ENCODE measurements at places on chromosomes 6 and 20.

GRCh38 chr6:98539741-98540140, 294.6 kb upstream of the POU3F2 start:
- no peak for DNase-seq

DNA sequence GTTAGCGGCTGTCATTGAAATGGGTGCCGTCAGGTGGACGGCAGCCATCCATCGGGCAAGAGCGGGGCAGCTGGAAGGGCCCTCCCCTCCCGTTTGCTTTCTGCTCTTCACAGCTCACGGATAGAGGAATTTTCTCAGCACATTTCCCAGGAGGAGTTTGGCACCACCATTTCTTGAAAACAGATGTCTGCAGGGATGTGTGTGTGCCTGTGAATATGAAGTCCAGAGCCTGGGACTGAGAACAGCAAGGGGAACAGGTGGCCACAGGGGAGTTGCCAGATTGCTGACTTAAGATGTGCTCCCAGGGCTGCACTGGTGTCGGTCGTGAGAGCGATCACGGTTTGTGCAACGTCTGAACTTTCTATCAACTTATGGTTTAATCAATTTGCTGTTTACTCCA, 22.1 kb upstream of the ECI2 start:
- DNase-seq, result no peak

DNA sequence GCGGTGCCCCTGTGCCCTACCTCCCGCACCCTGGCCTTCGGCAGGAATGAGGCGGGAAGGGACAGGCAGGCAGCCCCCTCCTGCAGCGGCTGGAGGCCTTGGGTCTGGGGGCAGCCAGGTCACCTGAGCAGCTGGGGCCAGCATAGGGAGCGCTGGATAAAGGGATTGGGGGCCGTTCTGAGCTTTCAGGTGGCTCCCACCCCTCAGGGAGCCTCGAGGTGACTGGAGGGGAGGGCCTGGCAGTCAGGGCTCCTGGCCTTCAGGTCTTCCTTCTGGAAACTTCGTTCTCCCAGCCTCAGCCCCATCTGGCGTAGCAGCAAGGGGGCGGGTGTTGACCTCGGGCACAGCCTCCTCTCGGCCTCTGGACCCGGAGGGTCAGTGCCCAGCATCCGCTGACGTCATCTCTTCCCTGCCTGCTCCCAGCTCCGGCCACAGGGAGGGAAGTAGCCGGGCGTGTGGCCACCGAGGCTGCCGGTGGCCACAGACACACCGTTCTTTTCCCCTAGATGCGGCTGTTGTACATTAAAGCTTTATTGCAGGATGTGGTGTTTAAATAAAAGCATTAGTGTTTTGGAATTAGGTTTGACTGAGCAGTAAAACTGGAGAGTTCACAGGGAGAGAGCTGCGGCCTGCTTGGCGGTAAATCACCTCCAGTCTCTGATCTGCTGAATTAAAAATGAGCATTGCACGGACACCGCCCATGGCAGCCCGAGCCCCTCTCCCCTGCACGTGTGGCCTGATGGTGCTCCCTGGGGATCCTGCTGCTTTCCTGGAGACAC, 80.0 kb upstream of the GATA5 start:
- DNase-seq, result no peak

- peak; percentile 87 for DNase-seq
Measured at GRCh38 chr6:140073456-140073855, 699.0 kb upstream of the CITED2 start.

- DNase-seq, result no peak
Measured at GRCh38 chr6:42120895-42121865, 21.2 kb downstream of the C6orf132 start.

DNA sequence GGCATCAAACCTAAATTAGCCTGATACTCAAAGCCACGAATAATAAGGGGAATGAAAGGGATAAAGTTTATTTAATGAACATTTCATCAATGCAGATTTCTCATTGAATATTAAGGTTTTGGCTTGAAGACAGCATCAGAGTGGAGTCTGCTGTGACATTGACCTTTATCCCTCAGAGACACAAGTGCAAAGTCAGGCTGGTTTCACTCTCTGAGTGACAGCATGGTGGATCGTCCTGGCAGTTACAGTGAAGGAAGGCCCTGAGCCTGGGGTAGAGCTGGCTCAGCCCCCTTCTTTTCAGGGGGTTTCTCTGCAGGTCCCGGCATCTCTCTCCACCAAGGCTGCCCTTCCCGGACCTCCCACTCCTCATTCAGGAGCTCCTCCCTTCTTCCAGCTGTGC, 503.1 kb downstream of the PREX1 start:
- DNase-seq, result no peak

DNA sequence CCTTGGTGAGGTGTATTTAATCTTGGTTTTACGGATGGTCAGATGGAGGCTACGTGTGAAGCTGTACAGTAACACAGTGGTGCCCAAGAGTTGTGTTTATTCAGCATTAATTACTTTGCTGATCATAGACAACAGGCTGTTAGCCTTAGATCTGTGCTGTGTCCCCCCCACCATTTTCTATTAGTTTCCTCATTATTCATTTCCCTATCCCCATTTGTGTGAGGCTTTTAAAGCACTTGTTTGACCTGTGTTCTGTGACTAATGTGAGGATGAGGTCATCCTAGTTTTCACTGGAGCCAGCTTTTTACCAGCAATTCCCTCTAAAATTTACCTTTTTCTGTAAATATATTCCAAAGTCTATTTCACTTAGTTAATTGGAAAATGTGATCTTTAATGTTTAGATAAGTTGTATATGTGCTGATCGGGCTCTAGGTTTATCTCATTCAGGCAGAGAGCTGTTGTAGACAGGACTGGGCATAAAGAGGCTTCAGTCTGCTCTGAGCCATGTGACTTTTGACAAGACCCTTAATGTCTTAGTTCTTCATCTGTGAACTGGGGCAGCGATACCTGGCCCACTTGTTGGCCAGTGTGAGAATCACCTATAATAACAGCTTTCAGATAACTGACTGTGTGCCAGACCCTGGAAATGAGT, 8.4 kb downstream of the MAPRE1 start:
- no peak for DNase-seq

DNA sequence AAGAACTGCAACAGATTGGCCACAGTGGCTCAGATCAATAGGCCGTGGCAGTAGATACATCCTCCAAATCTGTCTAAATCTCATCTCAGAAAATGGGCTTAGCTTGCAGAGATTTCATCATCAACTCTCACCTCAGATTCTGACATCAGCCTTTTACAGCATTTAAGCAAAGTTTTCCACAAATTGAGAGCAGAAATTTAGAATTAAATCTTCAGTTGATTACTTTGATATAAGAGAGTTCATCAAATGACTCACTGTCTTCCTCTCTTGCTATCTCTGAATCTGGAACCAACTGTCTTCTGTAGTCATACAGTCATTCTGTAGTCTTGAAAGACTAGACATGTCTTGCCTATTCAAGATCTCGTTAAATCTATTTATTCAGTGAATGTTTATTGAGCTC, 45.2 kb upstream of the CTAGE9 start:
- DNase-seq, result no peak

DNA sequence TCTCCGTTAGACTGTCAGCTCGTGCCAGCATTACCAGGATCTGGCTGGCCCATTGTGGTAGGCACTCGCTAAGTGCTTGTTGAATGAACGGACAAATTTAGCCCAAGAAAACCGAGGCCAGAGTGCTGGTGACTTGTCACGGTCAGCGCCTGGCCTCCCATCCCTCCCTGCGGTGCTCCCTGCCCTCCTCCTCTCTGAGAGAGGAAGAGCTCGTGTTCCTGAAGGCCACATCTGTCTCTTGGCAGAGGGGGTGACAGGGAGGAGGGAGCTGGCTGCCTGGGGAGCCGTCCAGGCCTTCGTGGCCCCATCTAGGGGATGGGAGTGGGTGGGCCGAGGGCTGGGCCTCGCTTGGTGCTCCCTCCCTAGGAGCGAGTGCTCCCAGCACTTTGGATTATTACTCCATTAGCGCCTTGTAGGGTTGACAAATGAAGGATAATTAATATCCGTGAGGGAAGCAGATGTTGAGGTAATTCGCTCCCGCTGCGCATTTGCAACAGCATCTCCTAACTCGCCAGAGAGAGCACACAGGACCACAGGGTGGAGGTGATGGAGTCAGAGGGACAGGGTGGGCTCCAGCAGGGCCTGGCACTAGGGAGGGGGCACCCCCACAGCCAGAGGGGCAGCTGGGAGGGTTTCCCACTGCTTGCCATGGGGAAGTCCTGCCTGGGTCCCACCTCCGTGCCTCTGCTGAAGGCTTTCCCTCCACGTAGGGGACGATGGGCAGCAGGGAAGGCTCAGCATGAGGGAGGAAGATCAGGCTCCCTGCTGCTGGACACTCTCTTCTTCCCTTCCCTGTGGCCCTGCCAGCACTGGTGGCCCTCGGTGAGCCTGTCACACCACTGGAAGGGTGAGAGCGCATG, 37.0 kb downstream of the VSTM2L start:
- DNase-seq, result no peak

- DNase-seq, result no peak
Measured at GRCh38 chr6:131039345-131039680, 23.7 kb downstream of the EPB41L2 start.

GRCh38 chr20:25340380-25340779, 50.3 kb downstream of the ABHD12 start:
- DNase-seq, result no peak

- DNase-seq, result peak; percentile 64
Measured at GRCh38 chr6:53189554-53189953, 40.9 kb upstream of the GCM1 start.

GRCh38 chr6:140058863-140059262, 684.4 kb upstream of the CITED2 start:
- DNase-seq, result no peak

- DNase-seq, result no peak
Measured at GRCh38 chr6:117117652-117118051, 147.7 kb upstream of the VGLL2 start.

DNA sequence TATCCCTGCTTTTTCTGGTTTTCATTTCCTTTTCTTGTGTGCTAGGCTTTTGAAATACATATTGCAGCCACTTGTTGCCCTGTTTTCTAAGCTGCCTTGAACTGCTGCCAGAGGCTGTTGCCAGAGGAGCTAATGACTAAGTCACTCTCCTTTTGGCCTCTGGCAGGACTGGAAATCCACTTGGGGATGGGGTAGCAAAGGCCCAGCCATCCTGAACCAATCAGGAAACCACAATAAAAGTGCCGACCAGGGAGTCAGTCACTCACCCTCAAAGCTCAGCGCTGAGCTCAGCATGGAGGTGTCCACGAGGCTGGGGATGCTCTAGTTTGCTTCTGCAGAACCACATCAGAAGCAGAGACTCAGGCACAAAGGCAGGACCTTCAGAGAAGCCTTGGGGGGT, 813.0 kb downstream of the DHX35 start:
- peak; percentile 71 for DNase-seq

DNA sequence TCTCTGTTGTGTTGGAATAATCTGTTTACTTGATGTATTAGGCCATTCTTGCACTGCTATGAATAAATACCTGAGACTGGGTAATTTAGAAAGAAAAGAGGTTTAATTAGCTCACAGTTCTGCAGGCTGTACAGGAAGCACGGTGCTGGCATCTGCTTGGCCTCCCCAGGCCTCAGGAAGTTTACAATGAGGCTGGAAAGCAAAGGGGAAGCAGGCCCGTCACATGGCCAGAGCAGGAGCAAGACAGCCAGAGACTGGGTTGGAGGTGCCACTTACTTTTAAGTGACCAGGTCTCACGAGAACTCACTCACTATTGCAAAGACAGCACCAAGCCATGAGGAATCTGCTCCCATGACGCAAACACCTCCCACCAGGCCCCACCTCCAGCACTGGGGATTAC, 50.6 kb upstream of the FUCA2 start:
- no peak for DNase-seq

DNA sequence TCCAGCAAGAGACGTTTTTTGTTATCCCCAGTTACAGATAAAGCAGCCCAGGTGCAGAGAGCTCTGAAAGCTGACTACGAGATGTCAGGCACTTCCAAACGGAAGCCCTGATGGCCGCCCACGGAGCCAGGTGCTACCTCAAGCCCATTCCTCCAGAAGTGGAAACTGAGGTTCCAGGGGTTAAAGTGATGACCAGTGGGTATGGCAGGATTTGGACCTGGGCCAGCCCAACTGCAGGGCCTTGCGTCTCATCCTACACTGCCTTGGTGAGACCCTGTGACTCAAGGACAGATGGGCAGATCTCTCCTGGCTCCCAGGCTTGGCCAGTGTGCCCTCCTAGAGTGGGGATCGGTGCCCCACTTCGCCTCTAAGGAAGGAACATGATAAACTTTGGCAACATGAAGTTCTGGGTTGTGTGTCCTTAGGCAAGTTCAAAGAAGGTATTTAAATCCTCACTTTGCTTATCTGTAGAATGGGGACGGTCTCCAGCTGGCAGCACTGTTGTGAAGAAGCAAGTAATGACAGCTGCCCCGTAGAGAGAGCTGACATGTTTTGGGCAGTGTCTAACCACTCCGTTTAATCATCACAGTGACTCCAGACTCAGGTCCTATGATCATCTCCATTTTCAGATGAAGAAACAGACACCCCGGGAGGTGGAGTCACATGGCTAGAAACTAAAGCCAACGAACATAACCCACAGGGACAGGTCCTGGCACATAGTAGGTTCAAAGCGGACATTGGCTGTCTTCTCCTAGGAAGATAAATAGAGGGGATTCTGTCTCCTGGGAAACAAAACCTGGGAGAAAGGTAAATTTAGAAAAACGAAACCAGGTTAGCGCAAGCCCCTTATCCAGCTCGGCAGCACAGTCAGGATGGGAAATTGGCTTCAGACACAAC, 34.4 kb upstream of the CDH22 start:
- no peak for DNase-seq

- no peak for DNase-seq
Measured at GRCh38 chr6:135141728-135142127, 39.4 kb upstream of the MYB start.

- DNase-seq, result no peak
Measured at GRCh38 chr6:168309997-168310396, 9.6 kb downstream of the DACT2 start.

GRCh38 chr6:71103130-71103529, 146.3 kb upstream of the B3GAT2 start:
- no peak for DNase-seq

DNA sequence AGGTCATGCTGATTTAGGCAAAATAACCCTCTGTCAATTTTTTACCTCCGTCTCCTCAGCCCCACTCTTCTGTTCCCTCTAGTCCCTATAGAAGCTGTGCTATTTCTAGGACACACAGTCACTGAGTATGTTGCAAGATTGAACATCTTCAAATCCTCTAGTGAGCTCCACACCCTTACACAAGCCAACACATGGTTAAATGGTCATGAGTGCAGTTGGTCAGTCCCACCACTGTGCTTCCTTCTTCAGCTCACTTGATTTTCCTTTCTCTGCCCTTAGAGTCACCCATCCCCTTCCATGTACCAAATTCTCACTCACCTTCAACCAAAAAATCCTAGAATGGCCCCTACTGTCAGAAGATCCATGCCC, 48.2 kb upstream of the F13A1 start:
- no peak for DNase-seq

DNA sequence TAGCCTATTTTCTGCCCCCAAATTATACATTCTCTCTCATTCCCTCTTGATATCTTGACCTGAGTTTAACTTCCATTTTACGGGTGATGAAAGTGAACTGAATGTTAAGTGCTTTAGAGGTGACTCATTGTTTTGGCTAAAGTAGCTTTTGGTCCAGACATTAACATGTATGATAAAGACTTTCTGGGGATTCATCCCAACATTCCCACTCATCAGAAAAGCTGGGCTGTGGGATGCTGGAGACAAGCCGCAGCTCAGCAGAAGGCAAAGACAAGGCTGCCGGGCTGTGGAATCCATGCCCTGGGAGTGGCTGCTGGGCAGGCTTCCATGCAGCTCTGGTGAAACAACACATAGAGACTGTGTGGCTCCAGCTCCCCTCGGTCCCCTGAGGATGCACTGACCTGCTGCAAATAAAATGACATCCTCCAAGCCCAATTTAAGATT, 89.9 kb upstream of the SYNDIG1 start:
- DNase-seq, result peak; percentile 80
